ENCODE measurements at places on chromosomes 6 and 20.

DNA sequence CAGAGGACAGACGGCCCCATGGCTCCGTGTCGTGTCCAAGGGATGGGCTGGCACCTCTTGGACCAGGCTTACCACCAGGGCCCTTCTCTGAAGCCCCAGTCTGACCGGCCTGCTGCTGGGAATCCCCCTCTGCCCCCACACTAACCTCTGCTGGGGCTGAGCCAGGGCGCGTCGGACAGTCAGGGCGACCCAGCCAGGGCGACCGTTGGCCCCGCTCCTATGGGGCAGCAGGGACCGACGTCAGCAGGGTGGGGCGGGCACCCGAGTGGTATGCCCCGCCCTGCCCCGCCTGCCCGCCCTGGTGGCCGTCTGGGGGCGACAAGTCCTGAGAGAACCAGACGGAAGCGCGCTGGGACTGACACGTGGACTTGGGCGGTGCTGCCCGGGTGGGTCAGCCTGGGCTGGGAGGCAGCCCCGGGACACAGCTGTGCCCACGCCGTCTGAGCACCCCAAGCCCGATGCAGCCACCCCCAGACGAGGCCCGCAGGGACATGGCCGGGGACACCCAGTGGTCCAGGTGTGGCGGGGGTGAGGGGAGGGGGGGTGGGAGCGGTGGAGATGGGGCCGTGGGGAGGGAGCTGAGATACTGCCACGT, at the start of gene SLC17A9:
Gene SLC17A9 (plus strand): TSS at position 337 of the 595 bp plus-strand sequence. CDS start 122 bp downstream, at position 459.
- peak; percentile 83 for DNase-seq

GRCh38 chr20:58889334-58889760, 36.8 kb downstream of the GNAS start:
- DNase-seq, result no peak

GRCh38 chr20:41072190-41072863, 43.7 kb downstream of the TOP1 start:
- no peak for DNase-seq

GRCh38 chr6:96394727-96395126, 126.9 kb upstream of the UFL1 start:
- no peak for DNase-seq

Measured in coronary artery (tissue), 2 donors.